H1 (cell line): ENCODE measurements at places on chromosomes 4 and X. TPM values are rescaled to one million over a fixed set of nuclear protein-coding genes. Genes with fewer than 3 reads are reported as not detected.

GRCh38 chrX:155751131-155751530, 130.0 kb upstream of the VAMP7 start:
- DNase-seq, result no peak

- no peak for DNase-seq
Measured at GRCh38 chrX:50629774-50630173, 159.1 kb upstream of the DGKK start.

The MAGEA4 gene
- polyA plus RNA-seq, result 0.67 and 2.3 TPM in 2 replicates

DNA sequence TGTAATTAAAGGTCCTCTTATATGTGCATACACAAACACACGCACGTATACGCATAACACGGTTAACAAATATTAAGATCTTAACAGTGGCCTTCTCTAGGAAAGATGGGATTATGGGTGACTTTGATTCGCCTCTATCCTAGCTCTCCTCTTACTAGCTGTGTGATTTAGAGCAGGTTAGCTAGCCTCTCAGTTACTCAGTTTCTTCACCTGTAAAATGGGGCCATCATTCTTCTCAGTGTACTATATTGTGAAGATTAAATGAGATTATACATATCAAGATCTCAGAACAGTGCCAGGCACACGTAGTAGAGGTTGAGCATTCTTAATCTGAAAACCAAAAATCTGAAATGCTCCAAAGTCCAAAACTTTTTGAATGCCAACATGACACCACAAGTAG, 159.3 kb downstream of the BCOR start:
- DNase-seq, result no peak

The MAGEB1 gene
- polyA plus RNA-seq, result 0.05 and 0.08 TPM in 2 replicates

- no peak for DNase-seq
Measured at GRCh38 chr4:139460565-139460964, 6.6 kb downstream of the RAB33B start.

DNA sequence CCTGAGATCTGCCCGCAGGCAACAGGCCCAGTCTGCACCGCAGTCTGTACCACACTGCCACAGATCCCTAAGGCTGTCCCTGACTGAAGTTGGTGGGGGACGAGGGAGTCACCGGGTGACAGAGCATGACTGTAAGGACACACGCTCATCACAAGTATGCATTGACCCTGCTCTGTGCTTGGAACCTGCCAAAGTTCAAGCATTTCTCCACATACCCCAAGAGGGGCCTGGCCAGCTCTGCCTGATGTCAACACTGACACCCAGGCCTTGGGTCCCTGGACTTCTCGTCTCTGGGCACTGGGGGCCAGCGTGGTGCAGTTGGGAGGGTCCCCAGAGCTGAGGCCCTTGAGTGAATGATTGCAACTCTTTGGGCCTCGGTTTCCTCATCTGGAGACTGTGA, 7.9 kb downstream of the BLOC1S4 start:
- no peak for DNase-seq

GRCh38 chrX:53263597-53264094, 17.7 kb downstream of the IQSEC2 start:
- no peak for DNase-seq

DNA sequence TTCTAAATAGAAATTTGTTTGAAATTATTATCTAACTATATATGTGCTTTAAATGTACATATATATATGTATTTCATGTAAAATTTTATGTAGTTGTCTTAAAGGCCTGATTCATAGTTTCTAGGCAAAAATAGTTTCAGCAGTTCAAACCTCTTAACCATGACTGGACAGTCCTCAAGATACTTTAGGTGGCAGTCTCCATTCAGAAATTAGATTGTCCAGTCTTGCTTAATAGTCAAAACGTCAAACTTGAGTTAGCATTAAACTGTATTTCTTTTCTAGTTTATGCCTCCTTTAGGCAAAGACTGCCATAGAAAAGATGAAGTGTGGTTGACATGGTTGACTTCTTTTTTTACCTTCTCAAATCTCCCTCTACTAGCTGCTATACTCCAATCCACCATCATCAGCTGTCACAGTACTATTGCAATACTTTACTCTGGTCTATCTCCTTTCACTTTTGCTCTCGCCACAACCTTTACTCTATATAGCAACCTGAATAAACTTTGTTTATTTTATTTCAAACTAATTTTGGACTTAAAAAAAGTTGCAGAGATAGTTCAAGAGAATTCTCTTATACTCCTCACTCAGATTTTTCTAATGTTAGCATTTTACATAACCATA, 395.6 kb upstream of the DIPK2B start:
- DNase-seq, result no peak
